ENCODE measurements at places on chromosomes 1 and 21.

GRCh38 chr1:70840260-70840953 is 207.2 kb downstream of the PTGER3 start:
- no peak for DNase-seq

DNA sequence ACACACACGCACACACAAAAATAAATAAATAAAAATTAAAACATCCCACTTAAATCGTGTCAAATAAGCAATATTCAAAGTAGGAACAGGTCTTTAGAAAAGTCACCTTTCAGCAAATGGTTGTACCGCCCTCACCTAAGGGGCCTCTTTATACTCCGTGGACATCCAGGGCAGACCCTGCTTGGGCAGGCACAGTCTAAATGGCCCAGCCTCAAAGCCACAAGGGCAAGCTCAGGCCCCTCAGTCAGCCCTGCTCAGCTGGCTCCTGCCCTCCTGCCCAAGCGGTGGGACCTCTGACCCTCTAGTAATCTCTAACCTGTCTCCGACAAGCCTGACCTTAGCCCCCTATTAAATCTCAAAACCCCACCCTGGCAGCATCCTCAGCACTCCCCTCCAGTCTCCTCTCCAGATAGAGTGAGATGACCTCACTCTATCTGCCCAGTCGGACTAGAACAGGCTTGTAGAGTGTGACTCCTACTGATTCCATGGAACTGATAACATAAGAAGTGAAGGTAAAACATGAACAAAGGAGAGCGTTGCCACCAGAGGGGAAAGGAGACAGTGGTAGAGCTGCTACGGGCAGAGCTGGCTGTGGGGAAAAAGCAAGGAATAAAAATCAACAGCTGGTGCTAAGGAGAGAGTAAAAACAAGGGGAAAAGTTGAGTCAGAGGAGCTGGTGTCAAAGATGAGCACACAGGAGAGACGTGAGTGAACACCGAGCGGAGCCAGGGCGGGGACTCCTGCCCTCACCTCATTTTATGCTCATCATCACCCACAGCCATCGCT is 36.0 kb downstream of the SIPA1L2 start:
- no peak for DNase-seq

- DNase-seq: no peak
Observed at GRCh38 chr1:56074007-56074651, 505.2 kb downstream of the PLPP3 start.

DNA sequence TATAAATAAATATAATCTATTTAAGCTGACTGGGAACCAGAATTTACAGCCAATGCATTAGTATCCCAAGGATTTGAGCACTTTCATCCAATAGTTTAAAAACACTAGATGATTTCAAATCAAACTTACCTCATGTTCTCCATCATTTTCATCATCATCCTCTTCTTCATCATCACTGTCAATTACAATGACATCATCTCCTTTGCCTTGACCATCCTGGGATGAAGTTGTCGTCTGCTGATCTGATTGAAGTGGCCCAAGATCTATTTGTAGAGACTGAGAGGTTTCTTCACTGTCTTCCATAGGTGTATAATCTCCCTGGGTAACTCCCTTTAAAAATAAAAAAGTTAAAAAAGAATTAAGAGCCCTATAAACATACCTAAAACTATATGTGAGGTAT is 47.7 kb downstream of the TPR start:
- DNase-seq: no peak

- DNase-seq: no peak
Observed at GRCh38 chr1:115088871-115089419, 358 bp downstream of the TSPAN2 start.

- DNase-seq: no peak
Observed at GRCh38 chr1:38003261-38004250, 1.8 kb downstream of the FHL3 start.

DNA sequence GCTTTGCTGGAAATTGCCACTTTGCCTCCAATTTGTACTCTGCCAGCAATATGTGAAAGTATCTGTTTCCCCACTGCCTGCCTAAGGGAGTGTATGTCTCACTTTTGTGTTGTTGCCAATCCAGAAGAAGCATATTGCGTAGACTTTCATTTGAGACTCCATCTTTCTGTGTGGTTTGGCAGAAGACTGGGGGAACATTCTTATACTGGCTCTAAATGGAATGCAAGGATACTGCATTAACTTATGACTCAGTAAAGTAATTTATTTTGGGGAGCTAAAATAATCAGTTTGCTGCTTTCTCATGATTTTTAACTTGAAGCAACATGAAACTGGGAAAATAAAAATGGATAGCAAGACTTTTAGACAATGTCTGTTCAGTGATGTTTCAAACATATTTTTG is 107.7 kb upstream of the TMPRSS2 start:
- DNase-seq: no peak
